Neural crest cell (in vitro differentiated cells): ENCODE measurements at places on chromosomes 11 and 22.
A peak's percentile ranks its signal among the peaks of the same experiment; 100 is the strongest.

- peak; percentile 56 for DNase-seq
Observed at GRCh38 chr22:18970176-18970947, 34.3 kb upstream of the PRODH start.

DNA sequence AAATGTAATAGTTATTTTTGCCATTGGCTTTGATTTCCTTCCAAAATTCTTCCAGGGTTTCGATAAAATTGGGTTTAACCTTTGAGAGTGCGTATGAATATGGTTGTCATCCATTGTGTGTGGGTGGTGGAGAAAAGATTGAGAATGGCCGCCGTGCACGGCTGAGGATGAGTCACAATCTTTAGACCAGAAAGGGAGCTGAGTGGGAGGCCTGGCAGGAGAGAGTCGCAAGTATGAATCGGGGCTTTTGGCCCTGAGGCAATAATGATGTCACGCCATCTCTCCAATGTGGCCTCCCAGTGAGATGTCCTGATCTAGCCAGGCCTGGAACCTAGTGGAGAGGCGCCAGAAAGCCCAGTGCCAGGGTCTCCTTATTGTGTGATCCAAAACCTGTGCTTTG is 33.1 kb upstream of the SMPD1 start:
- no peak for DNase-seq

- no peak for DNase-seq
Observed at GRCh38 chr11:65615950-65616574, 486 bp downstream of the PCNX3 start.

GRCh38 chr11:96260067-96260511 is 82.9 kb downstream of the MAML2 start:
- DNase-seq, result no peak

GRCh38 chr11:106369224-106369623 is 291.8 kb downstream of the AASDHPPT start:
- no peak for DNase-seq

DNA sequence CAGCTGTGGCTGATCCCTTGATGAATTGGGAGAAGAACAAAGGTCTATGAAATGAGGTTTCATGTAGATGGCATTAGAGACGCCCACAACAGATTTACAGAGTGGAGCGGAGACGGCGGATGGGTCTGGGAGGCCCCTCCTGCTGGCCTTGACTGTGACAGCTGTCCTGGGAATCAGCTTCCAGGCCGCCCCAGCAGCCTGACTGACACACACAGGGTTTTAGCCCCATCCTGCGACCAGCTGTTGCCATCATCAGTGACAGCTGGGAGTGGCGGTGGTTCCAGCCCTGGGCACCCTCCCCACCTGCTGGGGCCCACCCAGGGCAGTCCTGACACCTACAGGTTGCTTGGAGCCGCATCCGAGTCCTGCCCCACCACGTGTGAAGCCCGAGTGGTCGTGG is 64.0 kb upstream of the PPP6R3 start:
- DNase-seq, result no peak

DNA sequence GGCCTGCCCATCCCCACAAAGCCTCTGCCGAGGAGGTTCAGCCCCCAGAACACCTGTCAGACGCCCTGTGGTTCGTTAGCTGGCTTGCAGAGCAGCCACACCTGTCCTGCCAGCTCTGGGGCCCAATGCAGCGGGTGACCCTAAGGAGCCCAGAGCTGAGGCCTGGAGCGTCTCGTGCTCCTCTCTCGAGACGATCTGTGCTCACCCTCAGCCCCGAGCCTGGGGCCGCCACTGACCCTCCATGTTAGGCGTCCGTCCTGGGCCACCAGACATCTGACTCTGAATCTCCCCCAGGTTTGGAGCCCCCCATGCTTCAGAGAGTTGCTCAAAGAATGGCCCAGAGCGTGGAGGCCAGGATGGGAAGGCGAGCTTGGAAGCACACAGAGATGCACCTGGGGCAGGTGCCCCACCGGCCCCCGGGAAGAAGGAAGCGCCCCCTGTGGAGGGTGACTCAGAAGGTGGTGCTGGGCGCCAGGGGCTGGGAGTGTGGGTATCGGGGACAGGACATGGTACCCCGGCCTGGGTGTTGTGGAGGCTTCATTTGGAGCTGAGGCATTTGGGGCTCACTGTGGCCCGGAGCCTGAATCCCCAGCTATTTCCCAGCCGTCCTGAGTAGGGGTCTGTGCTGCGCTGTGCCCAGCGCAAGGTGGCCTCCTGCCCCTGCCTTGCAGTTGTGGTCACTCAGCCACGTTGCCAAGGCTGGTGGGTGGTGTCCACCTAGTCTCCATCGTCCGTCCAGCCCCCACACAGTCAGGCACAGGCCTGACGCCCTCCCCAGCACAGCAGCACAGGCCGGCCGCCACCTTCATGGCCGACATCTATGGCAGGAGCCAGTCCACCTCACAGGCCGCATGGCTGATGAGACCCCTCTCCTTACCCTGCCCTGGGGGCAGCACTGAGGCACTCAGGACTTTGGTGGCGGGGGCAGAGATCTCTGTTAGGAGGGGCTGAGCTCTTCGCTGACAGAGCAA is 36.2 kb downstream of the SBF1 start:
- DNase-seq, result no peak

GRCh38 chr11:9459667-9460321 is 1.0 kb upstream of the ZNF143 start:
- DNase-seq, result peak; percentile 7

DNA sequence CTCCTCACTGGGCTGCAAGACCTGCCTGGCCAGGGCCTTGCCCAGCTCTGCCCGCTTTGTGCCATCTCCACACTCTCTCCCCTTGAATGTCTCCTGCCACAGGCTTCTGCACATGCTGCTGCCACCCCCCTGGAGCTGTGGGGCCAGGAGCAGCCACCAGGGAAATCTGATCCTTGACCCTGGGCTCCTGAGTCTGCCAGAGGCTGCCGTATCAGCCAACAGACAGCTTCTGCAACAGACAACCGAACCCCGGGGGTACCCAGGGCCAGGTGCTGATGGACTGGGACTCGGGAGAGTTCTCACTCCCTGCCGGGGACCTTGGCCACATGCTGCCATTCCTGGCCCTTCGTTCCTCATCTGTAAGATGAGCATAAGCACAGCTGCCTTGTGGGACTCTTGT is 3.3 kb upstream of the PPARA start:
- DNase-seq, result no peak

DNA sequence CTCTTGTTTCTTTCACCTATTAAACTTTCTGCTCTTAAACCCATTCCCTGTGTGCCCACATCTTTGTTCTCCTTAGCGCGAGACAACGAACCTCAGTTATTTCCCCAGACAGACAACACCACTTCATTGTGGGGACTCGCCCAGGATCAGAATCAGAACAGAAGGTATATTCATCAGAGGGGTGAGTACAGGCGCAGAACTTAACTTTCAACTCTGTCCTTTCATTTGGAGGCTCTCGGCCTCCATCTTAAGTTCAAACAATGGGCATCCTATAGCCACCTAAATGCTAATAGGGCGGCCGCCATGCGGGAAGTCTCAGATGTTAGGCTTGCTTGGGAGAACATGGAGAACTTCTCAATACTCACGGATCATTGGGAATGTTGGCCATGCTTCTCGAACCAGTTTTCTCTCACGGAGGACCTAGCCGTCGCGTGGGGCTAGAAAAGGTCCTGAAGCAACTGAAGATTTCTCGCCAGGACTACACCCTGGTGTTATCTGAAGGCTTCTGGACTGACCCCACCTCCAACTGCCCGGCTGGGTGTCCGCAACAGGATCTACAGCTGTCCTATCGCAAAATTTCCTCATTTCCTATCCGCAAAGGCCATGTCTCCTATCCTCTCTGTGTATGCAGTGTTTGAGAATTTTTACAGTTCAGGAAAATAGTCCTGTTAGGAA is 13.4 kb upstream of the HYLS1 start:
- DNase-seq, result peak; percentile 5

- no peak for DNase-seq
Observed at GRCh38 chr11:13883042-13883441, 79.5 kb upstream of the SPON1 start.

- DNase-seq, result no peak
Observed at GRCh38 chr11:107757661-107758060, 45.8 kb upstream of the SLN start.

- DNase-seq, result no peak
Observed at GRCh38 chr11:78730267-78730824, 155.7 kb upstream of the NARS2 start.

DNA sequence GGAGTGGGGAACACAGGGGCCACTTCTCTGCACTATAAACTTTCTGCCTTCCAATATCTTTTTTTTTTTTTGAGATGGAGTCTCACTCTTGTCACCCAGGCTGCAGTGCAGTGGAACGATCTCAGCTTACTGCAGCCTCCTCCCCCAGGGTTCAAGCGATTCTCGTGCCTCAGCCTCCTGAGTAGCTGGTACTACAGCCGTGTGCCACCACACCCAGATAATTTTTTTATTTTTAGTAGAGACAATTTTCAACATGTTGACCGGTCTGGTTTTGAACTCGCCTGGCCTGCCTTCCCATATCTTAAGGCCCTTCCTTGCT is 1.7 kb downstream of the SLC3A2 start:
- DNase-seq, result no peak

DNA sequence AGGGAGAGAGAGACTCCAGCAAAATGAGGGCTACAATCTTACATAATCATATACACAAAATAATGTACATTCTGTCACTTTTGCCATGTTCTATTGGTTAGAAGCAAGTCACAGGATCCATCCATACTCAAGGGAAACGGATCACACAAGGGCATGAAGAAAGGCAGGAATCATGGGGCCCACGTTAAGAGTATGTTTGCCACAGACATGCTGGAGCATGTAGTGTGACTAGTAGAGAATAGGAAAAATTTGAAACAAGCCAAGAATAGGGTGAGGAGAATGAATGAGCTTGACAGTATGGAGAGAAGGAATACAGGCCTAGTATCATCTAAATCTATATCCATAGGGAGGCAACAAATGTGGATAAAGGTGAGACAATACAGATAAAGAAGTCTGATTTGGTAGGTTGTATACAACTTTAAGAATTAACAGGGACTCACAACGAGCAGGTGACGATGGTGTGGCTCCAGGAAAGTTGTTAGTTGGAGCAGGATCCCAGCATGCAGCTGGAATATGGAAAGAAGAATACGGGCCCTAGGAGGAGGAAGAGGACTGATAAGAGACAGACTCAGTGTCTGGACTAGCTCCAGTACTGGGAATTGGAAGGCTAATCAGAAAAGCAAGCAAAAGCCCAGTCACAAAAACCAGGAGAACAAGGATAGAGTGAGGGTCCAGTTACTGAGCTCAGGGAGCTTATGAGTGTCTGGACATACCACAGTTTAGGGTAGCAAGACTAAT is 301.7 kb upstream of the PITPNB start:
- DNase-seq, result no peak

DNA sequence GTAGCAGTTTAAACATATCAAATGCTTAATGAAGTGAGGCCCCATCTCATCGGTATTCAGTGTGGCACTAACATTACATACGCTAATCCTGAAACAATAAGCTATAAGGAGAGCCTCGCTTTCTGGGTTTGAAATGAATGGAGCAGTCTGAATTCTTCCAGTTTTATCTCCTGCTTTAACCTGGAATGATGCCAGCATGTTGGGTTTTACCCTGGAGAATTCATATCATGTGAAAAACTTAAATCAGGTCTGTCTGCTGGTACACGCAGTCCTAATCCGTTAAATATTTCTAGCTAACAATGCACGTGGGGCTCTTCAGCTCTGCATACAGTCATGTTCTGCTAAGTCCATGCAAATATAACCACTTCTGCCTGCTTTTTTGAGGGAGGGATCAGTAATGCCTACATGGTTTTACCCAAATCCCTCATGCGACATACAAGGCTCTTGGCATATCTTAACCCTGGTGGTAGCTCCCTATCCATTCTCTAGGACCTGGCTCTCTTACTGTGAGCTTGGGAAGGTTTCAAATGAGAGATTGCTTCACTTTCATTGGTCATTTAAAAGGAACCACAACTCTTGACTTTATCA is 92.7 kb downstream of the COMMD9 start:
- no peak for DNase-seq

GRCh38 chr11:107564877-107565218 is 687 bp downstream of the ALKBH8 start:
- no peak for DNase-seq

GRCh38 chr11:39817241-39817640 is 1642.2 kb downstream of the LRRC4C start:
- DNase-seq, result no peak

- no peak for DNase-seq
Observed at GRCh38 chr22:21942407-21943343, 10.0 kb downstream of the PPM1F start.

GRCh38 chr22:17954860-17955587 is 69.3 kb downstream of the MICAL3 start:
- DNase-seq, result no peak

DNA sequence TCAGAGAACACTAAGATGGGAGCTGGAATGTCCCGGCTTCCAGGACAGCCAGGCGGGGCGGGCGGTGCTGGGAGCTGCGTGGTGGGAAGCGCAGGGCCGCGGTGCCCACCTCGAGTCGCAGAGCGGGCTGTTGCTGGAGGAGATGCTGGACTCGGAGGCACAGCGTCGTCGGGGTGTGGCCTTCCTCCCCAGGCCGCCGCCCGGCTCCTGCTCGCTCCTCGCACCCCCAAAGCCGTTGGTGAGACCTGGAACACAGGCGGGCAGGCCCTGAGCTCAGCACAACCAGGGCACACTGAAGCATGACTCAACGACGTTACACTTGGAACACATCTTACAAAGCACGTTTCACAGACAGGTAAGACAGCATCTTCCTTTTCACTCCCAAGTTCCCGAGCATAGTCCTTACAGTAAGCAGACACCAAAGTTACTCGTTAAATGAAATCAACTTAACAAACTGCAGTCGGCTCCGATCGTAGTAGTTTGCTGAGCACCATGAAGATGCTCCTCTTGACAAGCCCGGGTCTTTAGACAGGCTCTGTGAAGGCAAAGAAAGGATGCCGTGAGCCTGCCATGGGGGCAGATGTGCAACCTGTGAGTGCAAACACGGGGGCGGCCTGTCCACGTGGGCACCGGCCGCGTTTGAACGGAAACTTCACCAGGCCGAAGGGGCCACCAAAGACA is 50.0 kb downstream of the BRD1 start:
- no peak for DNase-seq

DNA sequence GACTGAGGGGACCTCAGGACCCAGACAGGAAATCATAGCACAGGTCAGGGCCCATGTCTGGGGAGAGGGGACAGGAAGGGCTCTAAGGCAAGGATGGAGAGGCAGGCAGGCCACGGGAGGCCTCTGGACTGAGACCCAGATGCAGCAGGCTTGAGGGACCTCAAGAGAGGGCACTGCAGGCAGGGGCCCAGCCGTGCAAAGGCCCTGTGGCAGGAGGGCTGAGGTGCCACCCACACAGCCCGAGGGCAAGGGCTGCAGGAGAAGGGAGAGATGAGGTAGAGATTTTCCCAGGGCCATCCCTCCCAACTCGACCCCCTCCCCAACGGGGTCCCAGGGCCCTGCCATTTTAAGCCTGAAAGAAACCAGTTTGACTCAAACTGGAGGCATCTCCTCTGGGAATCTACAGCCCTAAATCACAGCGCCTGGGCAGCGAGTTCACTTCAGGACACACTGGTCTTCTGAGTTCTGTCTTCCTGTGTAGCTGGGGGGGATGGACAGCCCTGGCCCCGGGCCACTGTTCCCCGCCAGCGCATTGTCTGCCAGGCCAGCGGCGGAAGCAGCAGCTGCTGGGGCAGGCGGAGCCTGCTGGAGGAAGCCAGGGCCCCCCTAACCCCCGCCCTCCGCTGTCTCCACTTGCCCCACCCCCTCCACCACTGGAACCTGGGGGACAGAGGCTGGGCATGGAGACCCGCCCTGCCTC is 20.3 kb upstream of the WNT7B start:
- DNase-seq, result no peak
